ENCODE measurements at places on chromosomes 12 and 14. TPM values are rescaled to one million over a fixed set of nuclear protein-coding genes. Genes with fewer than 3 reads are reported as not detected.

MYG1 gene
- total RNA-seq, result 92.7 TPM

PSMA3 gene
- 186 TPM for total RNA-seq

CCDC197 gene
- total RNA-seq, result not detected

CD163 gene
- not detected for total RNA-seq
